ENCODE measurements at places on chromosomes 5 and 9.

- no peak for DNase-seq
Measured at GRCh38 chr5:98750693-98751092, 22.8 kb upstream of the RGMB start.

- DNase-seq = no peak
Measured at GRCh38 chr5:52794519-52794918, 6.8 kb downstream of the ITGA1 start.

- DNase-seq = no peak
Measured at GRCh38 chr9:93130861-93131481, 3.1 kb downstream of the NINJ1 start.

DNA sequence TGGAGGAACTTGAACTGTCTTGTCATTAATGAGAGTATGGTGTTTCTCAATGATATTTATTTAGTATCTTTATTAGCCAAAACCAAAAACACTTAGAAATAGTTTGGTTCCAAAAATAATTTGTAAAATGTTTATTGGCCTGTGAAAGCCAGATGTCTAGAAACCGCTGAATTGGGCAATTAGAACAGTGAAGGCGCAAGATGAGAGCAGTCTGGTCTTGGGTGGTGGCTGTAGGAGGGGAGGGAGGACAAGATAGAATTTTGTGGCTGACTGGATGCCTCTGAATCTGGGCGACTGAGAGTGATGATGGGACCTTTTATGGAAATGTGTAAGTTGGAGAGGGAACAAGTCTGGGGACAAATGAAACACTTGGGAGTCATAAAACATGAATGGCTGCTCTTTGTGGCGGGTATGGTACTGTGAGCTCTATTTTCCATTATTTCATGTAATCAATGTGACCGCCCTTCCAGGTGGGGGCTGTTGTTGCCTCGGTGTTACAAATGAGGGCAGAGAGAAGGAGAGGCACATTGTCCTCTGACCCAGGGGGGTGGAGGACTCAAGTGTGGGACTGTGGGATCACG lies 35.5 kb downstream of the PDZD2 start:
- DNase-seq = no peak

- no peak for DNase-seq
Measured at GRCh38 chr5:123132316-123132715, 43.3 kb downstream of the PRDM6 start.

- DNase-seq = no peak
Measured at GRCh38 chr5:56852228-56853000, 37.1 kb downstream of the MAP3K1 start.

DNA sequence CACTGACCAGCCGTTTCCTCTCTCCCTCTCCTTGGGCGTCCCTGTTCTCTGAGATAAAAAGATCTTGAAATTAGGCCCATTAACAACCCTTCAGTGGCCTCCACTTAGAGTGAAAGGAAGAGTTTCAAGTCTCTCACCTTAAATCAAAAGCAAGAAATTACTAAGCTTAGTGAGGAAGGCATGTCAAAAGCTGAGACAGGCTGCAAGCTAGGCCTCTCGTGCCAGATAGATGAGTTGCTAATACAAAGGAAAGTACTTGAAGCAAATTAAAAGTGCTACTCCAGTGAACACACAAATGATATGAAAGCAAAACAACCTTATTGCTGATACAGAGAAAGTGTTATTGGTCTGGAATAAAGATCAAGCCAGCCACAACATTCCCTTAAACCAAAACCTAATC lies 331.3 kb upstream of the SEMA6A start:
- DNase-seq = no peak

DNA sequence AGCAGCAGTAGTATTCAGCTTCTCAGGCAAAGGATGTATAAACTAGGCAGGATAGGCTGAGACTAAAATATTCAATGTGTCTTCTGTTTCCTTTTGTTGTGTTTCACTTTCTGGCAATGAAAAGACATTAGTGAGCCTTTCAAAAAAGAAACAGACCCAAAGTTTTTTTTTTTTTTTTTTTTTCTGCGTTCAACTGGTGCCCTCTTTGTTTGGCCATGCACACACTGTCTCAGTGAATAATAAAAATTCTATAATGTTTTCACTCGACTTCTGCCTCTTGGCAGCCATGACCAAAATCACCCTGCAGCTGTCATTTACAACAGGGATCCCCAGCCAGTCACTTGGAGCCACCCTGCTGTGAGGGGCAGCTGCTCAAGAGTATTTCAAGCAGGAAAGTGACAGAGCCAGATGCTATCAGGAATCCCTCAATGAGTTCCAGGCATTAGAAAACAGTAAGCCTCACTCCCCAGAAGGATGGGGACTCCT lies 44.0 kb upstream of the MAN2A1 start:
- DNase-seq = no peak

DNA sequence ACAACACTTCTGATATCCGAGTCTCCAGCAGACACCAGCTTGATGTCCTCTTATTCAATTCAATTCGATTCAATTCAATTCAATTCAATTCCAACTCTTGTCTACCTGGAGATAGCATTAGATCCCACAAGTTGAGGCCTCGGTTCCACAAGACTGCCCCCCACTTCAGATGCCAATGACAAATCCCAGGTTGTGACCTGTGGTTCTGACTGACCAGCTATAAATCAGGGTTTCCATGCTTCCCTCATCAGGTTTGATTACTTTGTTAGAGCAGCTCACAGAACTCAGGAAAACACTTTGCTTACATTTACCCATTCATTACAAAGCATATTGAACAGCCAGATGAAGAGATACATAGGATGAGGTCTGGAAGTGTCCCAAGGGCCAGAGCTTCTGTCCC lies 82.6 kb downstream of the ALDH7A1 start:
- no peak for DNase-seq

DNA sequence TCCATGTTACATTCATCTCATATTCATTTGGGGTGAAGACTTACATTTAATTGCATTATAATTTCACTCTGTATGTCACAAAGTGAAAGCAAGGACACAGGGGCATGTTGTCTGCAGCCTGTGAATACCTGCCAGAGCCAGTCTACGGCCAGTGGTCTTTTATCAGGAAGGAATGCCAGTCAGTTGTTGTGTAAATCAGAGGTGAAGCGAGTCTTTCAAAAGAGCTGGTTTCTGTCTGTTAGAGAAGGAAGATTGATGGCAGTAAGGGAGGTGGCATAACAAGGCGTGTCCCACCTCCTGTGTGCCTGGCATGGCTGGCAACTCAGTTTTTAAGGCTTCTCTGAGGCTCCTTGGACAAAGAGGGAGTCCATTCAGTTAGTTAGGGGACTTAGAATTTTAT lies 18.1 kb upstream of the SYK start:
- no peak for DNase-seq

- DNase-seq = no peak
Measured at GRCh38 chr5:70440-70839, 21.5 kb upstream of the PLEKHG4B start.

DNA sequence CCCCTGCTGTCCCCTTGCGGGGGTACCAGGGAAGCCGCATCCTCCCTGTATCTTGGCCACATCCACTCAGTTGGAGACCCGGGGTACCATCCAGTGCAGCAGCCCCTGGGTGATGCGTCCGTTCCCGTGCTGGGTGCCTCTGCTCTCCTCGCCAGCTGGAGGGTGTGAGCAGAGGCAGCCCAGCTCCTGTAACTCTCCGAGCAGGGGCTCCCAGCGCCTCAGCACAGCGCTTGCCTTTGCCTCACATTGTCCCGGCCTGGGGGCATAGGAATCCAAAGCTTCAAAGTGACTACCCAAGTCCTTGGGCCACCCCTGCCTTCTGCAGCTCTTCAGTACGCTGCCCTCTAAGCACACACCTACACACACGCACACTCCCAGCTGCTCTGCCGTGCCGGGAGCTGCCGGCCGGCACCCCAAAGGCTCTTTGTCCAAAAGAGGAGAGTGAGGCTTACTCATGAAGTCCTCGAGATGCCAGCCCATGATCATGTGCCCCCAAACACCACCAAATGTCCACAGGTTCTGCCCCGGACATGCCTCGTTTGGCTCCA lies 733 bp downstream of the ANGPTL2 start:
- DNase-seq = no peak

DNA sequence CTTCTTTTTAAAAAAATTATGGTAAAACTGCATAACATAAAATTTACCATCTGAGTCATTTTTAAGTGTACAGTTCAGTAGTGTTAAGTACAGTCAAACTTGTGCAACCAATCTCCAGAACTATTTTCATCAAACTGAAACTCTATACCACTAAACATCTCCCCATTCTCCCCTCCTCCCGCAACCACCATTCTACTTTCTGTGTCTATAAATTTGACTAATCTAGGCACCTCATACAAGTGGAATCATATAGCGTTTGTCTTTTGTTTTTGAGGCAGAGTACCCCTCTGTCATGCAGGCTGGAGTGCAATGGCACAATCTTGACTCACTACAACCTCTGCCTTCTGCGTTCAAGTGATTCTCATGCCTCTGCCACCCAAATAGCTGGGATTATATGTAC lies 24.0 kb upstream of the EBF1 start:
- no peak for DNase-seq

DNA sequence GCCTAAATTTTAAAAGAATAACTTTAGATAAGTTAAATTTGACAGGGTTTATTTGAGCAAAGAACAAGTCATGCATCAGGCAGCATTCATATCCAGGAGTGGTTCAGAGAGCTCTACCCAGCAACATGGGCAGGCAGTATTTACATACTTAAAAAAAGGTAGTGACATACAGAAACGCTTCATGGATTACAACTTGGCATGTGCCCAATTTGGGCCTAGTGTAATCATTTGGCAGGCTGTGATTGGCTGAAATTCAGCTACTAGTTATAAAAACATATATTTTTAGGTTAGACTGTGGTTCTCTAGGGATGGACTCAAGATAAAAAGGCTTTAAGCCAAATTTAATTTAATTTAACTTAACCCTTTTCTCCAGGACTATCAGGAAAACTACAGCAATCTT lies 374.0 kb upstream of the ADAMTS16 start:
- DNase-seq = no peak

DNA sequence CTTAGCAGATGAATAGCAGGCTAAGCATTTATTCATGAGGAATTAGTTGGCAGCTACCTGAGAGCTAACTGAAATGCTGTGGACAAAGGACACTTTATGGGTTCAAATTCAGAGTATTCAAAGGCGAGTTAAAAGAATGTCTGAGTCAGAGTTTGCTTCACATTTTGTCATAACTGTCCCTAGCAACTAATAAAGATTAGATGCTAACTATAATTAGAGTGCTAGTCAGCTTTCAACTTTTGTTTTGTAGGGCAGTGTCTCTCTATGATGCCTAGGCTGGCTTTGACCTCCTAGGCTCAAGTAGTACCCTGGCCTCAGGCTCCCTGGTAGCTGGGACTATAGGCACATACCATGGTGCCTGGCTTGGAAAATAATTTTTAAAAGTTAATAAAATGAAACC lies 4.6 kb downstream of the SMC5 start:
- DNase-seq = no peak

DNA sequence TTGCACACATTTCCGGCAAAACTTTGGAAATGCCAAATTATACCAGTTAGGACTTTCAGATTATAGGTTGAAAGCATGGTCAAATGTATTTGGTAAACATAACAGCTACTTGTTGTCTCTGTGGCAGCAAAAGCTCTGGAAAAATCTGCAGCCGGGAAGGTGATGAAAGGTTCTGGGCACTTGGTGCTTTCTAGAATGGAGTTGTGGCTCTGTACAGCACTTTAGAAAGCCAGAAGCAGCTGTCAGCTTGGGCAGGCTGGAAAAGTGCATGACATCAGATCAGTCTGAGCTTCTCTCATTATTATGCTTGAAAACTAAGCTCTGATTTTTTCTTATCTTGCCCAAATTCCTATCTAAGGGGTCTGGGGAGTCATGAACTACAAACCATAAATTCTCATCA lies 118.6 kb upstream of the MAST4 start:
- no peak for DNase-seq

GRCh38 chr9:87461256-87461655 lies 36.4 kb upstream of the DAPK1 start:
- no peak for DNase-seq

- no peak for DNase-seq
Measured at GRCh38 chr9:123998970-123999621, 12.5 kb upstream of the LHX2 start.

GRCh38 chr5:154038261-154038706 lies 426 bp downstream of the FAM114A2 start:
- peak; percentile 48 for DNase-seq

DNA sequence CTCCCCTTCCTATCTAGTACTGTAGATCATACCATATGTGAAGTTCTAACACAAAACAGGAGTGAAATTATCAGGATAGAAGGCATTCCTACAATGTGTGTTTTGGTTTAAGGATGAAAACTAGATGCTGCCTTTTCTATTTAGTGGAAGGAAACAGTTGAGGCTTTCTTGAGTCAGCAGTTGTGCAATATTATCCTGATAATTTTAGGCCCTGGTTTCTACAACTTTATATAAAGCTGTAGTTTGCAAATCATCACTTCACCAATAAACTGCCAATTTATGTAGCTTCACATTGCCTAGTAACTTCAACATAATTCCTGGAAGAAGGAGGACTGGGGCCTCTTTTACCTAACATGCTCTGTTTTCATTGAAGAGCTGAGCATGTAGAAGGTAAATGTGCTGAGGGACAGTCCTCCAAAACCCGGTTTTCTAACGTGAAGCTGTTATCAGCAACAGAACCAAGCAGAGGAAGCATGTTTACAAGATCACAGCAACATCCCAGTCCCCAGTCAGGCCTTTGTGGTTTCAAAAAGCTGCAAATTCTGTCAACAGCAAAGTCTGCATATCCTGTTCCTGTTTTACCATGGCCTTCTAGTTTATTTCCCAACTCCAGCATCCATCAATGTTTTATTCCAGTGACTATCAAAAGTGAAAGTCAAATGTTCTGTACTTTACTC lies 513.4 kb upstream of the MEF2C start:
- no peak for DNase-seq

- DNase-seq = no peak
Measured at GRCh38 chr5:171525085-171525484, 105.6 kb downstream of the FGF18 start.
